ENCODE measurements at places on chromosomes 1 and 21.

DNA sequence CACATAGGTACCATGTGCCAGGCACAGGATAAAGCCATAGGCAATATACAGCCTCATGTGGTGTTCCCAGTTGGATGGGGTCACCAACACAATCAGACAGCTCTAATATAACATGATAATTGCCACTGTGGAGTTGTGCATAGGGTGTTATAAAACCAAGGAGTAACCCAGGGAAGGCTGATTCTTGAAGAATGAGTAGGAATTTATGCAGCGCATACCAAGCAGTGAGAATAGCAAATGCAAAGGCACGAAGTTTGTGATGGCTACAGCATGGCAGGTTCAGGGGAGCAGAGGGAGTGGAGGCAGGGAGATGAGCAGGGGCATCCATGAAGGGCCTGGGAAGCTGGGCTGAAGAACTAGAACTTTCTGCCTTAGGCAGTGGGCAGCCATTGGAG is 20.4 kb upstream of the SLC2A1 start:
- no peak for DNase-seq

DNA sequence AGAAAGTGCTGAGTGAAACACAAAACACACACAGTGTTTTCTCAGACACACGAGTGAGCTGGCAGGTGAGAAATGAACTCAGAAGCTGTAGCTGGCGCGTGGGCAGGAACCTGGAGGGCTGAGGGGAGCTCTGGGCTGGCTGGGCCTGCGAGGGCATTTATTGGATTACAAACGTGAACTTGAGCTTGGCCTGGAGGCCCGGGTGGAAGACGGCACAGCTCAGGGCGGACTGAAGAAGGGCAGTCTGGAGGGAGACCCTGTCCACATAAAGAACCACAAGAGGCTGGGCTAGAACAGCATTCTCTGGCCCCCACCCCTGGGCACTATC is 52.1 kb upstream of the ADARB1 start:
- no peak for DNase-seq

DNA sequence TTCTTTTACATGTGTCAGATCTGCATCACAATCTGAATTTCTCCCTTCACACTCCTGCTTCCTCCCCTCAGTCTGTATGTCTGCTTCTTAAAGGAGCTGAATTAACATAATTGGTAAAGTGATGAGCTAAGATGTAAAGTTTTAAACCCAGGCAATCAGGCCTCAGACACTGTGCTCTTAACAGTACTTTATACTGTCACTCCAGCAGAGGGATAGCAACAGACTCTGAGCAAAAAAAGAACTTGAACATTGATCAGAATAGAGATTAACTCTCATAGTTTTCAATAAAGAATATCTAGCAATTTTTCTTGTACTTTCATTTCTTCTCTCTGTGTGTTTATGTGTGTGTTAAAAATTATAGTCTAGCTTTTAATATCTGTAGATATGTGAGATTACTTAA is 110.3 kb downstream of the DUSP10 start:
- no peak for DNase-seq

DNA sequence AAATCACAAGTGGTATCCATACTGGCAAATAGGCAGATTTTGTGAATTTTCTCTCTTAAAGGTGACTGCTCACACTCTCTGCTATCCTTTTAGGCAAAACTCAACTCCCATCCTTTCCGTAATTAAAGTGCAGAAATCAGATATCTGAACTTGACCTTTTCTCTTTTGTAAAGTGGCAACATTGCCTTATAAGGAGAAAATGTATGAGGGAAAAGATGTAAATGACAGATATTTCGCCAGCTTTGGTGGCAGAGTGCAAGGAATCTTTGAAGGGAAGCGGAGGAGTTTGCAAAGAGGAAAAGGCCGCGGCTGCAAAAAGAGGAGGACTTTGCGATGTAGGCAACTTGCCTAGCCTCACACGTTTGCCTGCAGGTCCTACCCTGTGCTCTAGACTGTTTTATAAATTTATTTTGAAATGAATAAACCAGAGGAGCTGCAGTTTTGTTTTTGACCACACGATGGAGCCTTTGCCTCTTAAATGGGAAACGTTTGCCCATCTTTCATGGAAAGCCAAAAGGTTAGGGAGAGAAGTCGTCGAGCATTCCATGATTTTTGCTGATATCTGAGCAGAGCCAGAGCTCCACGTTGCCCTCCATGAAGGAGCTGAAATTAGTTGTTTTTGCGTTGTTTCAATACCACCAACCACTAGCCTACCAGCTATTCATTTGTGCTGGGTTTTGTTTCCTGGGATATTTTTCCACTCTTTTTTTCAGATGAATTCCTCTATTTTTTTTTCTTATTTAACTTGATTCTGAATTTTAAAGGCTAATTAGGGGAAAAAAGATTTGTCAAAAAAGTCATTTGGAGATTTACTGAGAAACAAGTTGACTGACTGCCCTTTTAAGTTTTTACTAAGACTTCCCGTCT is 242.3 kb downstream of the LMX1A start:
- DNase-seq, result peak; percentile 14

DNA sequence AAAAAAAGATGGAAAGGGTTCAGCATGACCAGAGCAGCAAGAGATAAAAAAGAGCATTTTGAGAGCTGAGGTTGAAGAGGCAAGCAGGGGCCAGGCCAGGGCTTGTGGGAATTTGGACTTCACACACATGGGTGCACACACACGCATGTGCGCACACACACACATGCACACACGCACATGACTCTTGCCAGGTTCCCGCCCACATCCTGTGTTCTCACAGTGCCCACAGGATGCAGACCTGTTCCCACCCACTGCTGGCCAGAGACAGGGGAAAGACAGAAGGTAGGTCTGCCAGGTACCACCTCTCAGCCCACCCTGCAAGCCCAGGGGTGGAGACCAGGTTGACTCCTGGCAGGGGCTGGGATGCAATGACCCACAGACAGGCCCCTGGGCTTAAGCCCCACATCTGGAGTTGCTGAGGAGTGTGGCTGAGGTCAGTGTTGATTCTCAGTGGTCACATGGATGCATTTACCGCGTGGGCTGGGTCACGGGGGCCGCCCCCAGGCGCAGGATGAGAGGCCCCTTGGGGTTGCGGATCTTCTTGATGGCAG is 4.4 kb downstream of the COL16A1 start:
- no peak for DNase-seq

- DNase-seq, result no peak
Measured at GRCh38 chr1:14788080-14788479, 189.6 kb downstream of the KAZN start.

DNA sequence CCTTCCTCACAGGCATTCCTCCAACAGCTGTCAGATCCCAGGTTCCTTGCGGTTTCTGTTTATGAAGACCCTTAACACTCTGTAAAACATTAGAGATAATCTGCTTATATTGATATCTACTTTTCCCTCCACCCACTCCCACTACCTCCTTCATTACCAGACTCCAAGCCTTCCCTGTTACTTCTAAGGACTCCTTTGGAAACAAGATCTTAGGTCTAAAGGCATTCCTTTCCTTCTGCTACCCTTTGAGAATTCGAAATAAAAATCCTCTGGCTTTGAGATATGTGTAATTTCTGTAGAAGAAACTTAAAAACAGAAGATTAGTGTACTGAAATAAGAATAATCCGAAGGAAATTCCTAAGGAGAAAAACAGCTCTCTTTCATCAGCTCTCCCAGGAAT is 23.7 kb upstream of the LYPLAL1 start:
- no peak for DNase-seq
